Hematopoietic multipotent progenitor cell treated with erythropoietin and hydrocortisone succinate and interleukin-3 and kit ligand, for 8 days (in vitro differentiated cells): ENCODE measurements at places on chromosomes 11 and 22.

DNA sequence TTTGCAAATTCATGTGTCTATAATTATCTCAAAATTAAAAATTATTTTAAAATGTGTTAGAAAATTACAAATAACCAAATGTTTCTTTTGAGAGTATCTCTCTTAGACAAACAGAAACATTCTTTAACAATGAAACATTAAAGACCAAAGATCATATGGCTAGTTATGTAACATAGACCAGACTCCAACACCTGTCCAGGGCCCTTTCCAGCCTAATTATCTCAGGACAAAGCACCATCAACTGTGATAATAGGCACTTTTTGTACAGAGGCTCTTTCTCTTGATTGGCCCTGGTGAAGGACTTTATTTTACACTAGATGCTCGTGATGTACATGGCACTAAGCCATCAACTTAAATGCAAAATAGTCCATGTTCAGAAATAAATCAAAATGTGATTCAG is 5.0 kb upstream of the PLEKHA7 start:
- DNase-seq, result no peak

DNA sequence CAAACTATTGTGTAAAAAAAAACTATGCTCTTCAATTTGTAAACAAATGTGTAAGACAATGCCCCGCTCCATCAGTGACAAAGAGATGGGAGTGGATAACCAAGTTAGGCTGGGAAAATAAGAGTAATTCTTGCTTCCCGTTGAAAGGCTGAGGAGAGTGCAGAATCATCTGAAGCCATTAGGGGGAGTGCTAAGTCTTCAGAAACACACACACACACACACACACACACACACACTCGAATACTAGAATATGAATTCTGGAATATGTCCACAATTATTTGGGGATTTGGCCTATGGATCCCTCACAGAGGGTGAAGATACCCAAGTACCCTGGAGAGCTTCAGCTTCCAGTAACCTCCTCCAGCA is 27.8 kb upstream of the ROBO3 start:
- peak; percentile 63 for DNase-seq

DNA sequence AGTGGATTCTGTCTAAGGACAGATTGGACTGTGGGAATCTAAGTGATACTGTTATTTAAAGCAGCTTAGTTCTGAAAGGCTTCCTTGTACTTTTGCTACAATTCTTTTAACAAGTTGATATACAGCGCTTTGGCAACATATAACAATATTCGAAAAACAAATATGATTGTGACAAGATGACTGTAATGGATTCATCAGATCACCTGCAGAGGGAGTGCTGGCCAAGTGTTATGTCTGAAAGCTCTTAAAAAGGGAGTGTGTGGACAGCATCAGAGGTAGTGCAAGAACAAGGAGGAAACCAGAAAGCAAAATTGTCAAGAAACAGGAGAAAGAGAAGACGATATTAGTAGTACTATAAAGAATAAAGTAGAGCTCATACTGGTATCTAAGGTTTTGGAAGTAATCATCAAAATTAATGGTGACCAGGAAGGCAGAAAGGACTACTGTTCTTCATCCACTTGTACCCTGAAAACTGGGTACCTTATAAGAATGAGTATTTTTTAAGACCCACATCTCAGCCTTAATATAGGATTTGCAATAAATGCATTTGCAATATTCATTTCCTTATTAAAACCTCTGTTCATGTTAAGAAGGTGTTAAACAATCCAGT is 1112.0 kb upstream of the CCDC90B start:
- peak; percentile 3 for DNase-seq

GRCh38 chr11:69215784-69216415 is 60.2 kb downstream of the SMIM38 start:
- DNase-seq, result no peak

DNA sequence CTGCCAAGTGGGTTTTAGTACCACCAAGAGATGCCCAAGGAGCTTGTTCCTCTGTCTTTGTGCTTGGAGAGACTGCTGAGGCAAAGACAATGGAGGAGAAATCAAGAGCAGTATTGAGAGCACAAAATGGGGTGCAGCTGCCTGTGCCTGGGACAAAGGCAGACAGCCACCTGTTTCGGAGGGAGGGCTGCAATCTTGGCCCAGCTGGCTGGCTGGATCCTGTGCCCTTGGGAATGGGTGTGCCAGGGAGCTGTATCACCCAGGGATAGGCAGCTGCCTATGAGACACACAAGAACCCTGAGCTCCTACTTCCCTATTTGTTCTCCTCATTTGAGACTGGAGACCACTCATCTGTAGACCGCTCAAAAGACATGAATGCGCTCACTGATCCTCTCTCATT is 23.3 kb upstream of the CHRM4 start:
- no peak for DNase-seq

- no peak for DNase-seq
Observed at GRCh38 chr11:69560141-69560790, 78.8 kb downstream of the LINC01488 start.
